ENCODE measurements at places on chromosomes 7 and 10.
A peak's percentile ranks its signal among the peaks of the same experiment; 100 is the strongest.

DNA sequence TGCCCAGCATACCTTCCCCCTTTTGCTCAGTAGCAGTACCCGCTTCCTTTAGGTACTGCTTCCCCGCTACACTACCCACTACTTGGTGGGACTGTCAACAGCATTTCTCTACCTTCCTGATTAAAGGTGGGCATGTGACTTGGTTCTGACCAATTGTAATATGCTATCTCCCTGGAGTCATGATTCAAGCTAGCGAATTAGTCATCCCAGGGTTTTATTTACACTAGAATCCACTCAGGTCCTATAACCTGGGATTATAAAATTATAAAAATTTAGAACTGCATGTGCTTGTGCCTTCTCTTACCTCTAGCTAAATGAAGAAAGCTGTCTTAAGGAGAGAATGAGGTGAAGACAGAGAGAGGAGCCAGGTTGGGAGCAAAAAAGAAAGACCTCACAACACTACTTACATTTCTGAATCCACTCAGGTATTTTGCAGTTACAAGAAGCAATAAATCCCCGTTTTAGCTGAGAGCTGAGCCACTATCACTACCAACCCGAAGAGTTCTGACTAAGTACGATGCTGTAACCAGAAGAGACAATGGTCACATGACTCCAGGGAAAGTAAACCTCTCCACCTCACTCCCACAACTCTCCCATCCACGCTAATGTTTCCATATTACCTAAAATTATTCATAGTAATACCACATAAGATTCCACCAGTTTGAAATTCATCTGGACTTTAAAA is 9.7 kb downstream of the GBX1 start:
- no peak for DNase-seq

GRCh38 chr10:119859420-119860258 is 13.0 kb downstream of the MCMBP start:
- DNase-seq = peak; percentile 44

DNA sequence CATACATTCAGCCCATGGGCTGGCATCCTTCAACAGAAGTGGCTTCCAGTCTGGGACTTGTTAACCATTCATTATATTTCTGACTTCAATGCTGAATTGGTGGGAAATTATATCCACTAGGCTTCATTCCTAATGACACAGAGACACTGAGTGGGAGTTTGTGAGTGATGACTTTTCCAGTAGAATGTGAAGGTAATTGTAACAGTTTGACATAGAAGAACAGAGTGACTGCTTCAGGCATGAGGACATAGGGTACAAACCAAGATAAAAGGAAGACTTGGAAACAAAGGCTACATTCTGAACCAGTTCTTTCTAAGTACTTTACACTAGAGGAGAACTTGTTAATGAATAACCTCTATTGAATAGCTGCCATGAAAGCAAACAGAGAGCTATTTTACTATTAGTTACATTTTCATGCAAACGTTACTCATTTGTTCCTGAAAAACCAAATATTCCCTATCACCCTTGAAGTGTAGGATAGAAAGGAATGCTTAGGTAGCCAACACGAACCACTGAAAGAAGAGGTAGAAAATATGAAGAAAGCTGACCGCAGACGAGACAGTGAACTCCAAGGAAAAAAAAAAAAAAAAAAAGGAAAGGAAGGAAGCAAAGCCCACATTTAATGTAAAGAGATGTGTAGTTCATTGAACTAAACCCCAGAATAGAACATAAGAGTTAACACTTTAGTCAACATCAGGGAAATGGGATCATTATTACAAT is 237.0 kb upstream of the SEMA3C start:
- DNase-seq = no peak

DNA sequence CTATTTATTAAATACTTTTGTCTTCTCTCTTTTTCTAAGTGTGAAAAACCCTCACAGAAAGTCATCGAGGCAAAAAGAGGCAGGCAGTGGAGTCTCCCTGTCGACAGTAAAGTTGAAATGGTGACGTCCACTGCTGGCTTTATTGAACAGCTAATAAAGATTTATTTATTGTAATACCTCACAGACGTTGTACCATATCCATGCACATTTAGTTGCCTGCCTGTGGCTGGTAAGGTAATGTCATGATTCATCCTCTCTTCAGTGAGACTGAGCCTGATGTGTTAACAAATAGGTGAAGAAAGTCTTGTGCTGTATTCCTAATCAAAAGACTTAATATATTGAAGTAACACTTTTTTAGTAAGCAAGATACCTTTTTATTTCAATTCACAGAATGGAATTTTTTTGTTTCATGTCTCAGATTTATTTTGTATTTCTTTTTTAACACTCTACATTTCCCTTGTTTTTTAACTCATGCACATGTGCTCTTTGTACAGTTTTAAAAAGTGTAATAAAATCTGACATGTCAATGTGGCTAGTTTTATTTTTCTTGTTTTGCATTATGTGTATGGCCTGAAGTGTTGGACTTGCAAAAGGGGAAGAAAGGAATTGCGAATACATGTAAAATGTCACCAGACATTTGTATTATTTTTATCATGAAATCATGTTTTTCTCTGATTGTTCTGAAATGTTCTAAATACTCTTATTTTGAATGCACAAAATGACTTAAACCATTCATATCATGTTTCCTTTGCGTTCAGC is 43.4 kb downstream of the TARP start:
- DNase-seq = no peak

DNA sequence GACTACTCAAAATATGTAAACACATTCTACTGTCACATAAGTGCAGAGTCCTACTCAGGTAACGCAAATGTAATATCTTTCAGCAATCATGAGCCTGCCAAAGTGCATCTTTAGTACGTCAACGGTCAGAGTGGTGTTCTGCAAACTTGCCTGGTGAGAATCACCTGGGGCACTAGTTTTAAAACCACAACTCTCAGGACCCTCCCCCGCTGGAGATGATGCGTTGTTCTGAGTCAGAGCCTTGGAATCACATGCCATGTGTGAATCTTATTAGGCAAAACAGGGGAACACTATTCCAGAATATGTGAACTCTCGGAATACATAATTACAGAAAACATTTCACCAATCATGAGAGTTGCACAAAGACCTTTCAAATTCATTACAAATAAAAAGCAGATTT is 115.7 kb downstream of the TPK1 start:
- no peak for DNase-seq

DNA sequence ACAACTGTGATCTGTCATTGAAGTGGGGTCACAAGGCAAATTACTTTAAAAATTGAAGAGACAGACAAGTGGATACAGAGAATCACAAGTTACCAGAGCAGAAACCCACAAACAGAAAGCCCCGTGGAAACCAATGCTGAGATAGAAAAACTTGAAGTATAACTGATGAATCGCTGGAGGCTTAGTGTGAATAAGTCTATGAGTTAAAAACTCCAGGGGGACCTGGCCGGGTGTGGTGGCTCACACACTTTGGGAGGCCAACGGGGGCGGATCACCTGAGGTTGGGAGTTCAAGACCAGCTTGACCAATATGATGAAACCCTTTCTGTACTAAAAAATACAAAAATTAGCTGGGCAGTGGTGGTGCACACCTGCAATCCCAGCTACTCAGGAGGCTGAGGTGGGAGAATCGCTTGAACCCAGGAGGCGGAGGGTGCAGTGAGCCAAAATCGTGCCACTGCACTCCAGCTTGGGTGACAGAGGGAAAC is 69.7 kb upstream of the ZNRF2 start:
- DNase-seq = no peak

DNA sequence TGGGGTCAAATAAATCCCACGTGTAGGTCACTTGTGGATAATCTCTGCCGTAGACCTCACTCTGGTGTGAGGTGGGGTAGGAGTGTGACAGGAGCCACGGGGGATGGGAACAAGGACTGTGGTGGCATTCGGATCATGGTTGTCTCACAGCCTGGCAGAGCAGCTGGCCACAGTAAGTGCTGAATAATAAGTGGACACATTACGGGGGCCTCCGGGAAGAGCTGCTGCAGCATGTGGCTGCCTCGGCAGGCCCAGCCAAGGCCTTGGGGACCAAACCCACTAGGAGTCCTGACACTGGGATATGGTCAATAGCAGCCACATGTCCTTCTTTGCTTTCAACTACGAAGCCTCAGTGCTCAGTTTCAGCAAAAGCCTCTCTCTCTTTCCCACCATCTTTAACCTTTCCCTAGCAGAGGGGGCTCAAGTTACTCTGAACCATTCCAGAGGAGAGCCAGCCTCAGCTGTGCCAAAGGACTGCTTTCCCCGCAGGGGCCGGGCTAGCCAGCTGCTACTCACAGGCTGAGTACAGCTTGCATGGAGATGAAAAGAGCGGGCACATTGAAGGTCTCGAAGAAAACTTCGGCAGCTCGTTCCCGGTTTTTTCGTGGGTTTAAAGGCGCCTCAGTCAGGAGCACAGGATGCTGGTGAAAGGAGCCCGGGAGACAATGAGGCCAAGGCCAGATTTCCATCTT is 17.3 kb downstream of the ACTR1A start:
- DNase-seq = no peak

DNA sequence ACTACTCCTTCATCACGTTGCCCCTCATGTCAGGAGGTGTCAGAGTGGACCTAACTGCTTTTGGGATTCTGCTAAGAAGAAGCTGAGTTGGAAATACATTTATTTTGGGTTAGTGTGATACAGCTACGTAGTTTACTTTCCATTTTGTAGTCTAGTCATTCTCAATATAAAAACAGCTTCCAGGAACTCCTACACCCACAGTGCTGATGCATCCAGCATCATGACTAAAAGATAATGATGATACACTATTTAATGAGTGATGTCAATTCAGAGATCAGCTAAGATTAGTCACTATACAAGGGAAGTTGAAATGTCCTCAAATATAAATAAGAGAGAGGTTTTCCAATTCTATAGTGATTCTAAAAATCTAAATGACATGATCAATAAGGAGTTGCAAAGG is 264.2 kb upstream of the SLC26A5 start:
- no peak for DNase-seq

- no peak for DNase-seq
Observed at GRCh38 chr10:63434866-63435854, 30.6 kb downstream of the JMJD1C start.

GRCh38 chr10:27448921-27449320 is 55.2 kb upstream of the RAB18 start:
- DNase-seq = no peak

DNA sequence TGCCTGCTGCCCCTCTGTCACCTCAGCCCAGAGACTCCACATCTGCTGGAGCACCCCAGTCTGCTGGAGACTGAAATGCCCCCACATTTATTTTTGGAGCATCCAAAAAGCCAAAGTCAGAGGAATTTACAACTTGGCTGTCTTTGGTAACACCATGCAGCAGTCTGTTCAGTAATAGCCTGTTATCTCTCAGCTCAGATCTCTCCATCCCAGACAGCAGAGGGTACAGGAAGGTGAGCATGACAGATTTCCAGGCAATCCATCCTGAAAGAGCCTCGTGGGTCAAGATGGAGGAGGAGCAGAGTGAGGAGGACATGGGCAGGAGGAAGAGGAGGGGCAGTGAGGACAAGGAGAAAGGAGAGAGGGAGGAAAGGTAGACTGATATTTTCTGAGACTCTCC is 55.9 kb downstream of the GRID1 start:
- DNase-seq = no peak

DNA sequence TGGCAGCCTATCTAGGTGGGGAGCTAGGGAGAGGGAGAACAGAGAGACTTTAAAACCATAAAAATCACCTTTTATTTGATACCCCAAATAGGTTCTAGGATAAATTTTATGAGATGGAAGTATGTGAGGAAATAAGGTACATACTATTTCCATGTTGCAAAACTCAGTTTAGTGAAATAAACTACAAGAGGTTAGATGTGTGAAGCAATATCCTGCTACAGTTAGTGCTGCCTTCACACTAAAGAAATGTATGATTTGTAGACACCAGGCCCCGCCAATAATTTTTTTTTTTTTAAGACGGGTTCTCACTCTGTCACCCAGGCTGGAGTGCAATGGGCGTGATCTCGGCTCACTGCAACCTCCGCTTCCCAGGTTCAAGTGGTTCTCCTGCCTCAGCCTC is 34.4 kb upstream of the RSBN1L start:
- no peak for DNase-seq

- DNase-seq = no peak
Observed at GRCh38 chr10:44339218-44339617, 45.7 kb downstream of the CXCL12 start.

GRCh38 chr7:72706521-72706920 is 121.5 kb downstream of the TYW1B start:
- no peak for DNase-seq

DNA sequence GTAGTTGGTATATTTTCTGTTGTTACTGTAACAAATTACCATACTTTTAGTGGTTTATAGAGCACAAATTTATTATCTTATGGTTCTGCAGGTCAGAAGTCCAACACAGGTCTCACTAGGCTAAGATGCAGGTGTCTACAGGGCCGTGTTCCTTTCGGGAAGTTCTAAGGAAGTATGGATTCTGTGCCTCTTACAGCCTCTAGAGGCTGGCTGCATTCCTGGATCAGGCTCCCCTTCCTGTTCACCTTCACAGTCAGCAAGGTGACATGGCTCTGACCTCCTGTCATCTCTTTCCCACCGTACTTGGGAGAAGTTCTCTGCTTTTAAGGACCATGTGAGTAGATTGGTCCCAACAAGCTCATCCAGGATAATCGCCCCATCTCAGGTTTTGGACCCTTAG is 37.3 kb downstream of the BMPR1A start:
- DNase-seq = no peak

DNA sequence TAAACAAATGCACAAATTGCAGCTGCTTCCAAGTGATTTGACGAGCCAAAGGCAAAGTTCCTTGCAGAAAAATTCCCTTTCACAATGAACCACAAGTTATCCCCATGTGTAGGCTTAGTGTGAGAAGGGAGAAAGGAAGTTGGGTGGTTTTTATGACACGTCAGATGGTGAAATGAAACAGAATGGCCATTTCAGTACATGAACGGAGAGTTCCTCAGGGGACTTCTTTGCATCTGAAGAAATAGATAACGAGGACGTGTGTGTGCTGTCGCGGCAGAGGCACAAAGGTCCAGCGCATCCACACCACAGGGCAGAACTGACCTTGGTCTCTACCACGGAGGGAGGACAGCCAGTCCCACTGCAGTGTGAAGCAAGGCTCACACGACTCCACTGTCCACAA is 135.9 kb downstream of the PAXIP1 start:
- no peak for DNase-seq

DNA sequence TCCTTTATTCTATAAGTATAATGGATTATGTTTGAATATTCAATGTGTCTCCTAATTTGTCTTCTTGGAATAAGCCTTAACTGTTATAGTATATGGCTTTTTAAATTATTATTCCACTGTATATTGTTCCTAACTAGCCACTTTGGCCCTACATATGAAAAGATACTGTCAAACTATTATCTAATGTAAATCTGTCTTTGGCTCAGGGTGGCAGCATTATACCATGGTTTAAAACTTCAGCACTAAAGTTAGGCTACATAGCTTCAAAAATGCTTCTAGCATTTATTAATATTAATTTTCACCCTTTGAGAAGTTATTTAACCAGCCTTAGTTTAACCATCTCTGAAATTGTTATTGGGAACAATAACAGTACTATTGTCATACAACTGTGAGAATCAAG is 543.1 kb upstream of the MBL2 start:
- no peak for DNase-seq

DNA sequence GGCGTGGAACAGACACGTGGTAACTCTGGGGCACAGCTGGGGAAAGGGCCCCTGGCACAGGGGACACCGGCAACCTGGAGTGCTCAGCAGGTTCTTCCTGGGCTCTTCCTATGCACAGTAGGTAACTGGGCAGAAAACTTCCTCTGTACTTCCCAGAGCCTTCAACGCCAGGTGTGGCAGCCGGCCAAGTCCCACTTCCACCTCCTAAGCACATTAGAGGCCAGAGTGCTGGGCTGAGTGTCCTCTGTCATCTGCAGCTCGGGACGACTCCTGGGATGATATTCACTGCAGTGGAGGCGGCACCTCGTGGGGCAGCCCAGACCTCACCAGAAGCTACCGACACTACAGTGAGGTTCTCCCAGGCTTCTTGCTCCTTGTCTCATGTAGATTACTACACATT is 114.5 kb downstream of the LARP4B start:
- DNase-seq = no peak

Data from central memory CD4-positive, alpha-beta T cell (primary cell).